ENCODE measurements at places on chromosomes 16 and 17.

GRCh38 chr17:59466946-59467801, 98.2 kb upstream of the DHX40 start:
- no peak for DNase-seq

DNA sequence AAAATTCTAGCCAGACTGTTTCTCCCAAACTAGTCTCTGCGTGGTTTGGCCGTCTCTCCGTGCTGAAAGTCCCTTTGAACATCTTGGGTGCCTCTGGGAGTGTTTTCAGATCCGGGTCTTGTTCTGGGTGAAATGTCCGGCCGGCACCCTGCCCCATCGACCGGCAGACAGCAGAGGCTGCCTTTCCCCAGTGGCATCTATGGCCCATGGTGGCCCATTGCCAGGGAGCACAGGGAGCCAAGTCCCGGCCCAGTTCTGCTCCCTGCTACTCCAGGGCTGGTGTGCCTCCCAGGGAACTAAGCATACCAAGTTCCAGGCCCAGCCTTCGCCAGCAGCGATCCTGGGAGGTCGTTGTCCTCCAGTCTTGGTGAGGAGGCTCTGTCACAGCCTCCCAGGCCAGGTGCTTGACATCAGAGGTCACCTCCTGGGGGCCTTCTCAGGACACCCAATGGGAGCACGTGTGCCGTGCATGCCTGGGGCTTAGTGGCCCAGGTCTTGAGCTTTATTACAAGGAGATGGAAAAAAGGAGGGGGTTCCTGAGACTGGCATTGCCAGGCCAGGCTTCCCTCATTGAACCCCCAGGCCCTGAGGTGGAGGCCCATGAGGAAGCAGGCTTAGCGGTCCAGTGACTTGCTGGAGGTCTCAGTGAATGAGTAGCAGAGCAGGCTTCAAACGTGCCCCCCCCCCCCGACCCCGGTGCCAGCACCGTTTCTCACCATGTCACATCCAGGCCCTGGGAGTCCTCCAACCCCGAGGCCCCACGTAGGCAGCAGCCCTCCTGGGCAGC, 54.0 kb downstream of the PGS1 start:
- no peak for DNase-seq

GRCh38 chr16:9950658-9951057, 231.6 kb downstream of the GRIN2A start:
- no peak for DNase-seq

DNA sequence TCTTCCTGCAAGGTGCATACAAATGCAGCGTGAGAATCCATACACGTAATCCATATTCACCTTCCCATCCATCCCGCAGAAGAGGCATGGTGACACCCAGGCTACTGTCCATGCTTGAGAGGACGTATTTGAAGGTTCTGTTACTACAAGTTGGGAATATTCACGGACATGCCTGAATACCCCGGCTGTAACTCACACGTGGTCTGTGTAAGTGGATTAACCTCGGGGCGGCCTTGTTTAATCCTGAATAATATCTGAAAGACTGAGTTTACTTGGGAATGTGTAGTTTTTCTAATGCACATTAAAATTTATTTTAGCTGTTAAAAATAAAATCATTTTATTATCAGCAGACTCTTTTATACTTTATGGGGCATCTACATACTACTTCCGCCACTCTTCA, 13.1 kb downstream of the CPSF4L start:
- no peak for DNase-seq

DNA sequence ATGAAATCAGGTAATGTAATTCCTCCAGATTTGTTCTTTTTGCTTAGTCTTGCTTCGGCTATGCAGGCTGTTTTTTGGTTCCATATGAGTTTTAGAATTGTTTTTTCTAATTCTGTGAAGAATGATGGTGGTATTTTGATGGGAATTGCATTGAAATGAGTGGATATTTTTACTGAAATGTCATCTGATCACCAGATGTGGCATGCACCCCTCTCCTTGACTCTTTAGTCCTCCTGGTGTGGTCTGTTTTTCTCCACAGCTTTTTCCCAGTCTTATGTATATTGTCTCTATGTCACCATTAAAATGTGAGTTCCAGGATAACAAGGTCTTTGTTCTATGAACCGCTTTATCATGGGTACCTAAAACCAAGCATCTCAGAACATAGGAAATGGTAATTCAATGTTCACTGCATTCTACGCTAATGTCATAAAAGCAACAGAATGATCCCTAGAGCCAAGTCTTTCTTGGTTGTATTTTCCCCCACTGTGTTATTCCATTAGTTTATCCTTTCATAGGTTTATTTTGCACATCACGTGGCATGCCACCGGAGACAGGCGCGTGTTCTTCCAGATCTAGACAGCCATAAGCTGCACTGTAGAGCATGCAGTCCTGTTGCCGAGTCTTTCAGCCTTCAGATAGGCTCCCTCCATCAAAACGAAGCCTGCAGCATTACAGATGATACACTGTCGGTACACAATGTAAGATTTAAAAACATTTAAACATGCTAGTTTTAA, 172.5 kb downstream of the RPTOR start:
- no peak for DNase-seq

- DNase-seq, result peak; percentile 98
Observed at GRCh38 chr16:4373909-4374742, 2.5 kb downstream of the VASN start.

- no peak for DNase-seq
Observed at GRCh38 chr17:4018446-4018845, 54.2 kb upstream of the ATP2A3 start.

DNA sequence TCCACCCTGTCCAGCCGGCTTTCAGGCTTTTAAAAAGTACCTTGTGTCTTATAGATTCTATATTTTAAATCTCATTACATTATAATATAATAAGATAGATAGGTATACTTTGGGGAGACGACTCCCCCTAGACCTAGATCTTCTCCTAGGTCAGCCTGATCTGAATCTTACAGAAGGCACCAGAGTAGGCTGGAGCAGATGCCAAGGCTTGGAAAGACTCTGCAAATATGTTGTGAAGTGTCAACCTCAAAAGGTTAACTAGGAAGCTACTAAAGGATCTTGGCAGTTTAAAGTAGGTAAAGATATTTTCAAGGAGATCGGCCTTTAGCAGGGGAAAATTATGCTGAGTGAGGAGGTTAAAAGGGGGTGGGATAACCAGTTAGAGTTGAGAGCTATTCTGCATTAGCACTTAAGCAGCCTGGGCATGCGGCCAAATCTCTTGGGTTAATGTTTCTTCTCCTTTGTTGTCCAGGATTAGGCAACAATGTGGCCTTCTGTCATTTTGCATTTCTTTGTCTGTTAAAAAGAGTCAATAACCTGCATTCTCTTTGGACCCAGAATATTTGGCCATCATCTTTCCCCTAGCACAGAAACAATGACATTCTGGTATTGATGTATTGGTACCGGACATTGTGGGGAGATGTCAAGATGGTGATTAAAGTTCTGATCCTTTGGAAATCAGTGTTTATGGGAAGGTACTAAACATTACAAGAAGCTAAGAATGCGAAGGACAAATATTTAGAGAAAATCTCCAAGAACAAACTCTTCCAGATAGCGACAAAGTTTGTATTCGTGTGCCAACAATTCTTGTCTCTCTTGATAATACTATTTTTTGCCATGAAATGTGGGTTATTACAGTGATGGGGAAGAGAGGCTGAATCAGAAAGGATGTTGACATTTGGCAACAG, 51.2 kb upstream of the DHX40 start:
- peak; percentile 87 for DNase-seq

GRCh38 chr16:11405331-11406176, 60.3 kb downstream of the RMI2 start:
- peak; percentile 11 for DNase-seq

GRCh38 chr17:40027614-40028012, 12.4 kb downstream of the CSF3 start:
- DNase-seq, result no peak

GRCh38 chr16:70331091-70331490, 15.6 kb upstream of the DDX19A start:
- DNase-seq, result no peak

GRCh38 chr17:54111576-54111975, 288.8 kb downstream of the KIF2B start:
- no peak for DNase-seq

GRCh38 chr17:76565728-76566612, 19.7 kb downstream of the ST6GALNAC2 start:
- DNase-seq, result no peak

DNA sequence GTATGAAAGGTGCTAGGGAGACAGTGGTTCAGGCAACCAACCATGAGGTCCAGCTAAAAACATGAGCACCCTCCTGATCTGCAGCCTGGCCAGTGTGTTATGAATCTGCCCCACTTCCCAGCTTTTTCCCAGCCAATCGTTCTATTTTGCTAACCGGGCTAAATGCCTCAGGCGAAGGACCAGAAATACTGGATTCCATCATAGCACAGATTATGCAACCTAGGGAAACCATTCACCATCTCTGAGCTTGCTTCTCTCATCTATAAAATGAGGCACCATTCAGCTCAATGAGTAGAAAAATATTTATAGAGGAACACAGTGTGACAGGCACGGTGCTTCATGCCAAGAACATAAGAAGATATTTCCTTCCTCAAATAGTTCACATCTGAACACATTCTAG, 45.2 kb upstream of the NUDT7 start:
- peak; percentile 17 for DNase-seq

DNA sequence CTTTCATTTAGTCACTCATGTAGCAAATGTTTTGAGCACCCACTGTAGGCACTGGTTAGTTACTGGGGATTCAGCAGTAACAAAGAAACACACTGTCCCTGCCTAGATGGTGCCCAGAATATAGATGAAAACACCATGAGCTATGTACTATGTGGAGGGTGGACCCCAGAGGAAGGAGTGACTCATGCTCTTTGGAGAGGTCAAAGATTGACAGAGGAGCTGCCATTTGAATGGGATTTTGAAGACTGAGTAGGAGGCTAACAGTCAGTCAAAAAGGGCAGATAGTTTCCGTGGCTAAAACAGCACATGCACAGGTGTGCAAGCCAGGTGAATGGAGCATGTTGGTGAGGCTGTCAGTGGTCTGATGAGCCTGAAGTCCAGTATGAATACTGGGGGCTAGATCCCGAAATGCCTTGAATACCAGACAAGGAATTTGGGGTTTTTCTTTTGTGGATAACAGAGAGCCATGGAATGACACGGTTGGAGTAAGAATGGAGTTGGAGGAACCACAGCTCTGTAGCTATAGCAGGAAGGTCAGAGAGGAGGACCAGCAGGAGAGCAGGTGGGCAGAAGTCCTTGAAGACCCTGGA, 6.1 kb downstream of the IL21R start:
- peak; percentile 11 for DNase-seq

GRCh38 chr17:8732406-8733085, 12.1 kb downstream of the CCDC42 start:
- peak; percentile 44 for DNase-seq

DNA sequence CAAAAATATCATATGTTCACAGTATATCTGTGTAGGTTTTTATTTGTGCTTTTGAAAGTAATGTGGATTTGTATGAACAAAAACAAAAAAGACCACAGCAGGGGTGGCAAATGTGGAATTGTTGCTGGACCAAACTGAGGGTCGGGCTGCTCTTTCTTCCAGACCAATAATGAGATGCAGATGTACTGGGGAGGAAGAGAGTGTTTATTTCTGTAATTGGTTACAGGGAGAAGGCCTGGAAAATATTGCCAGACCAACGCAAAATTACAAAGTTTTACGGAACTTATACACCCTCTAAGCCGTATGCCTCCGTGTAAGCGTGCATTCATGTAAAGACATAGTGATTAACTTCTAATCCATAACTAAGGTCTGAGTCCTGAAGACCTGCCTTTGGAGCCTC, 353.9 kb upstream of the C16orf82 start:
- DNase-seq, result no peak

DNA sequence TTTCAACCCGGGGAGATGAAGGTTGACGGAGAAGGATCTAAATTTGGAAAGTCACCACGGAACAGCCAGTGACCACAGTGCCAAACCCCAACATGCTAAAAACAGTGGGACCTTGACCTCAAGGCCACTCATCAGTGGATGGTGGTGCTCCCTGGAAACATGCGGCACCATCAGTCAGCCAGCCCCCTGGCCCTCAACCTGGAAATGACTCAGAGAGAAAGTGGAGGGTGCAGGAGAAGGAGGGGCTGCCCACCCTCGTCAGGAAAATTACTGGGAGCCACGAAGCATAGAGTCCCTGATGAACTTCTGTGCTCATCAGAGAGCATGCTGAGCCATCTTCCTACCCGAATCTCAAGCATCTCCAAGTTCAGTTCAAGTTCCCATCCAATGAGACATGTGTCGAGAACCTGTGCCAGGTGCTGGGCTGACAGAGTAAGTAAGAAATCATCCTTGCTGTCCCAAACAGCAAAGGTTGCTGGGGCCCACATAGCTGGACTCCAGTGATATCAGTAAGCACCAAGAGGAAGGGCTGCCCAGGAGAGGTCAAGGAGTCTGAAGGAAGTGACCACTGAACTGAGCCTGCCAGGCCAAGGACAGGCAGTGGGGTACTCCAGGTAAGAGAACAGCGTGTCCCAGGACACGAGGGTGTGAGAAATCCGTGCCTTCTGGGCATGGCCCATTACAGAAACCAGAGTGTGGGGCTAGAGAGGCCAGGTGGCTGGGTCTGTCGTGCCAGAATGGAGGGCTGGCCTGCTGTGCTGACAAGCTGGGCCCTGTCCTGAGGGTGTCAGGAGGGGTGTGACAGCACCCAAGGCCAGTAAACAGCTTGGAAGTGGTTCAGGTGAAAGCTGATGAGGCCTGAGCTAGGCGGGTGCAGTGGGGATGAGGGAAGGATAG, 5.2 kb downstream of the PECAM1 start:
- DNase-seq, result peak; percentile 87

GRCh38 chr17:8060274-8060673, 21.4 kb downstream of the ALOX15B start:
- DNase-seq, result peak; percentile 53

DNA sequence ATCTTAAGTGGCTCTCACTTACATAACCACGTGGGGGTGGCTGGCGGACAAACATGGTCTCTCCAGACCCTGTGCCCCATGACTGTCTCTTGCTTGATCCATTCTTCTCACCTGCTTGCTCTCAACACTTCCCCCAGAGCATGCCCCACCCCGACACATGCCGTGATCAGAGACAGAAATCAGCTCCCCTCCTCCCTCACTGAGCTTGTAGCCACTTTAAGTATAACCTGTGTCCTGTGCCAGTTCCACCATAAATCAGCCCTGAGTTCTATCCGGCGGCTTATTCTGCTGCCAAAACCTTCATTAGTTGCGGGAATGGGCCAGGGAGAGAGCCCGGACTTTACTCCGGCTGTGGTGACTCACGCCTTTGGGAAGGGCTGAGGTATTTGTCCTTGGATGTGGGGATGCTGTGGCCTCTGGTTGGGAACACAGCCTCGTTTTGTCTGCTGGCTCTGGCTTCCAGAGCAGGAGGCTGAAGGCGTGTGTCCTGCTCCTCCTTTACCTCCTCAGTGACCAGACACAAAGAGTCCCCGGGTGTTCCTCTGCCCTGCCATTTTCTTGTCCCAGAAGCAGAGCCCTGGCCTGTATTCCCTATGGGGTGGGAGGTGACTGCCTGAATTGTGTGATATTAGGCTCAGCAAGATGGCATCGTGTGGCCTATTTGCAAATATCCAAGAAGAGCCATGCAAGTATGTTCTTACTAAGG, 21.1 kb downstream of the ANKRD40 start:
- DNase-seq, result peak; percentile 78

GRCh38 chr16:972316-973002, 1.7 kb upstream of the LMF1 start:
- DNase-seq, result no peak
